ENCODE measurements at places on chromosomes 4 and X. TPM values are rescaled to one million over a fixed set of nuclear protein-coding genes. Genes with fewer than 3 reads are reported as not detected.

CT83 gene
- not detected for total RNA-seq

FGF13 gene
- 4.6 TPM for total RNA-seq

EREG gene
- 9.9 TPM for total RNA-seq

MTTP gene
- total RNA-seq, result 0.26 TPM

ARSJ gene
- total RNA-seq, result 30.8 TPM

SMR3B gene
- not detected for total RNA-seq

RPS3A gene
- total RNA-seq, result 1,918 TPM

RBPJ gene
- total RNA-seq, result 203 TPM

PPARGC1A gene
- total RNA-seq, result 4.4 TPM

TMEM150C gene
- 1.2 TPM for total RNA-seq

ZNF630 gene
- total RNA-seq, result 2.1 TPM

FABP2 gene
- total RNA-seq, result not detected

ASMT gene
- not detected for total RNA-seq

ADH5 gene
- total RNA-seq, result 270 TPM

MORF4L2 gene
- total RNA-seq, result 287 TPM

APELA gene
- total RNA-seq, result not detected

TMPRSS11A gene
- total RNA-seq, result not detected

SASH3 gene
- total RNA-seq, result not detected

FRMD7 gene
- total RNA-seq, result 0.26 TPM

NHSL2 gene
- total RNA-seq, result 4.1 TPM

FGB gene
- not detected for total RNA-seq

MID1 gene
- total RNA-seq, result 8.5 TPM

L1CAM gene
- 0.99 TPM for total RNA-seq

SLITRK2 gene
- total RNA-seq, result 0.66 TPM

IQSEC2 gene
- total RNA-seq, result 9.9 TPM

TLR6 gene
- total RNA-seq, result 2.3 TPM

MXRA5 gene
- 40.3 TPM for total RNA-seq

HPSE gene
- 0.17 TPM for total RNA-seq

IL15 gene
- total RNA-seq, result 14.9 TPM

RNF128 gene
- 8.1 TPM for total RNA-seq

PRR27 gene
- not detected for total RNA-seq

EVC2 gene
- 15.9 TPM for total RNA-seq

SHROOM4 gene
- 0.50 TPM for total RNA-seq

ABCG2 gene
- 1.3 TPM for total RNA-seq

BMX gene
- not detected for total RNA-seq

CPZ gene
- total RNA-seq, result 20.8 TPM

NRK gene
- total RNA-seq, result 0.77 TPM

ZXDA gene
- total RNA-seq, result 7.4 TPM

PNCK gene
- total RNA-seq, result 0.26 TPM

ATP5ME gene
- 204 TPM for total RNA-seq

SSX3 gene
- not detected for total RNA-seq

FRYL gene
- total RNA-seq, result 33.9 TPM

TLR10 gene
- total RNA-seq, result not detected

PRDM8 gene
- 8.8 TPM for total RNA-seq

ABLIM2 gene
- 0.66 TPM for total RNA-seq

SCML2 gene
- 1.8 TPM for total RNA-seq

NDST4 gene
- not detected for total RNA-seq

CD38 gene
- total RNA-seq, result under 0.01 TPM

SMAD1 gene
- total RNA-seq, result 13.0 TPM

GAGE12D gene
- not detected for total RNA-seq

SCML1 gene
- 7.7 TPM for total RNA-seq

Data from fibroblast of lung (primary cell).